ENCODE measurements at places on chromosomes 5 and 9.

DNA sequence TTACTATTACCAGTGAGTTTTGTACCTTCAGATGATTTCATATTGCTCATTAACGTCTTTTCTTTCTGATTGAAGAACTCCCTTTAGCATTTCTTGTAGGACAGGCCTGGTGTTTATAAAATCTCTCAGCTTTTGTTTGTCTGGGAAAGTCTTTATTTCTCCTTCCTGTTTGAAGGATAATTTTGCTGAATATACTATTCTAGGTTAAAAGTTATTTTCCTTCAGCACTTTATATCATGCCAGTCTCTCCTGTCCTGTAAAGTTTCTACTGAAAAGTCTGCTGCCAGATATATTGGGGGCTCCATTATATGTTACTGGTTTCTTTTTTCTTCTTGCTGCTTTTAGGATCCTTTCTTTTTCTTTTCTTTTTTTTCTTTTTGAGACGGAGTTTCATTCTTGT, 13.3 kb downstream of the CDK7 start:
- no peak for DNase-seq

DNA sequence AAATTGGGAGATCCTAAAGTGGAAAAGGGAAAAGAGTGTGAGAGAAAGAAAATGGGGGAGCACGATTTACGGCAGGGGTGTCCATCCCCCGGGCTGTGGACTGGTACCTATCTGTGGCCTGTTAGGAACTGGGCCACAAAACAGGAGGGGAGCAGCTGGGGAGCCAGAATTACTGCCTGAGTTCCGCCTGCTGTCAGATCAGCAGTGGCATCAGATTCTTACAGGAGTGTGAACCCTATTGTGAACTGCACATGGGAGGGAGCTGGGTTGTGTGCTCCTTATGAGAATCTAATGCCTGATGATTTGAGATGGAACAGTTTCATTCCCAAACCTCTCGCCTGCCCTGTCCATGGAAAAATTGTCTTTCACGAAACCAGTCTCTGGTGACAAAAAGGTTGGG, 108.3 kb upstream of the ADAMTSL1 start:
- DNase-seq = no peak

- DNase-seq = no peak
Observed at GRCh38 chr5:58934629-58935097, 351.8 kb downstream of the RAB3C start.

DNA sequence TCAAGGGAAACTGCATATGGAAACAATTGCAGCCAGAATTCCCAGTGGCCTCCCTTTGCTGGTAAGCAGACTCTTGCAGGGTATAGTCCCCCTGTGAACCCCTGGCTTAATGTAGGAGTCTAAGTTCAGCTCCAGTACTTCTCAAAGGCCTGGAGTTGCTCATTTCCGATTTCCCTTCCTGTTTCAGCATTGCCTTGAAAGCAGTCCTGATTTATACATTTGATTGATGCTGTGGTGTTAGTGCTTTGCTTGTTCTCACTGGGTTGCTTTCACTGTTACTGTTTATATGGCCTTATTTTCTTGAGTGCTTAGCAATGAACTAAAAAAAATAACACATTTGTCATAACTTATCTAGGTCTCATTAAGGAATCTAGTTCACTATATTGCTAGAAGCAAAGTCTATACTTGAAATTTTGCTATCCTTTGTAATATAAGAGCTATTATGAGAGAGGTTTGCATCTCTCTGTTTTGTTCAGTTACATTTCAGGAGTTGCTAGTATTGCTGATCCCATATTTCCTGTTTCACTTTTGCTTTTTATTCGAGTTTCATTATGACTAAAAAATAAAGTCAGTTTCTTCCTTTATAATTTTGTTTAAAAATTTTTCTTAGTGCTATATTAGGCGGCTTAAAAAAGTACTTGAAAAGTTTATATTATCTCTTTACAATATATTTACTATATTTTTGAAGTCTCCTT, 122.4 kb upstream of the NMUR2 start:
- no peak for DNase-seq

DNA sequence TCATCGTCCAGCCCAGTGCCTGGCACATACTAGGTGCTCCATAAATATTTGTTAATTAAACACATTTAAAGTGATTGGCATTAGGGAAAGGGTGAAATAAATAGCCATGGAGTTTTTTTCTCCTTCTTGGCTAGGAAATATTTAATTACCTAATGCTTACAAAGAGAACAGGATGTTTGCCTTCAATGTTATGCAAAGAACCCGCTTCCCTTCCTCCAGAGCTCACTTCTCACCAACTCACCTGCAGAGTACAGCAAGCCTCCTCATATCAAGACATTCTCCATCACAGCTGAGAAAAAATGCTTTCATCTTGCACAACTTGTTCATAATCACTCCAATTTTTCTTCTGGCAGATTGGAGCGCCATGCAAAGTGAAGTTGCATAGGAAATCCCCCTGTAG, 161.7 kb upstream of the STK32A start:
- peak; percentile 45 for DNase-seq

DNA sequence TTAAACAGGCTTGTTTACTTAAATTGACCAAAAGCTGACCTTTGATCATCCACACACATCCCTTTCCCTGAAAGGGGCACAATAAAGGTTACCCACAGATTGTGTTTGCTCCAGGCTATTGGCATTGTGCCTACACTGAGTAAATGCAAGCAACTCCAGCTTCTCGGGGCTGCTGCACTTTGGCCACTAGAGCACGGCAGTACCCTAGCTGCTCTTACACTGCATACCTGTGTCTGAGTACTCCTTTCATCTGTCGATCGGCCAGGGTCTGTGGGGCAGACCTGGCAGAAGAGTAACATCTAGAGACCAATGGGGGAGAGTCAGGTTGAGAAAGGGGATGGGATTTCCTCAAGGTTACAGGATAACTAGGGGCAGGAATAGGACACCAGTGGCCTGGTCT, 281.9 kb upstream of the NMUR2 start:
- no peak for DNase-seq

- no peak for DNase-seq
Observed at GRCh38 chr5:114097570-114097969, 264.3 kb upstream of the KCNN2 start.

- DNase-seq = no peak
Observed at GRCh38 chr9:98836206-98836605, 28.7 kb downstream of the GALNT12 start.

DNA sequence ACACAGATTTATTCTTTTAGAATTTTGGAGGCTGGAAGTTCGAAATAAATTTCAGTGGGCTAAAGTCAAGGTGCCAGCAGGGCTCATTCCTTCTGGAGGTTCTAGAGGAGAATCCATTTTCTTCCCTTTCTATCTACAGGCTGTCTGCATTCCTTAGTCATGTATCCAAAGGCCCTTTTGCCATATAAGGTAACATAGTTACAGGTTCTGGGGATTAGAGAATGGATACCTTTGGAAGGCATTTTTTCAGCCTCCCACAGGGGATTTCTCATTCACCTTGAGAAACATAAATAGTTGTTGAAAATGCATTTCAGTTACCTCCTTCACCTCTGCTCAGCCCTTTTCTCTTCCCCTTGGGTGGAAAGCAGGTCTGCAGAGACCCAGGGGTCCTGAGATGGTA, 280.0 kb upstream of the MAP3K1 start:
- no peak for DNase-seq

- no peak for DNase-seq
Observed at GRCh38 chr5:74966141-74967026, 86.0 kb downstream of the GCNT4 start.

GRCh38 chr5:109196087-109196822, 213.5 kb downstream of the PJA2 start:
- DNase-seq = no peak

DNA sequence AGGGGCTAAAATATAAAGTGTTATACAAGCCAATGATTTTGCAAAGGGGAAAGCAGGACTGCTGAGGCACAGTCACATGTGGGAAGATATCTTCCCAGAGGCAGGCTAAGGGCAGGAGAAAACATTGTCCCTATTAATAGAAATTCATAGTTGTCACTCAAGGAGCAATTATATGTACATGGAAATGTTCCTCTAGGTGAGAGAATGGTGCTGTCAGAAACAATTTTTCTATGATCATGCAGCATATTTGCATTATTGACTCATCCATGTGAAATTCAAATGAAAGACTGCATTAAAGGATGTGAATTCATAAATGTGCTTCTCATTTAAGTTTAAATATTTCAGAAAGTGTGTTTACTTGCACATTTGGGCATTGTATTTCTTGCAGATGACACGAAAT, 775.9 kb upstream of the CDH9 start:
- DNase-seq = no peak

GRCh38 chr9:108088916-108089315, 599.3 kb upstream of the KLF4 start:
- no peak for DNase-seq

- no peak for DNase-seq
Observed at GRCh38 chr9:125749287-125749935, 2.2 kb downstream of the PBX3 start.

DNA sequence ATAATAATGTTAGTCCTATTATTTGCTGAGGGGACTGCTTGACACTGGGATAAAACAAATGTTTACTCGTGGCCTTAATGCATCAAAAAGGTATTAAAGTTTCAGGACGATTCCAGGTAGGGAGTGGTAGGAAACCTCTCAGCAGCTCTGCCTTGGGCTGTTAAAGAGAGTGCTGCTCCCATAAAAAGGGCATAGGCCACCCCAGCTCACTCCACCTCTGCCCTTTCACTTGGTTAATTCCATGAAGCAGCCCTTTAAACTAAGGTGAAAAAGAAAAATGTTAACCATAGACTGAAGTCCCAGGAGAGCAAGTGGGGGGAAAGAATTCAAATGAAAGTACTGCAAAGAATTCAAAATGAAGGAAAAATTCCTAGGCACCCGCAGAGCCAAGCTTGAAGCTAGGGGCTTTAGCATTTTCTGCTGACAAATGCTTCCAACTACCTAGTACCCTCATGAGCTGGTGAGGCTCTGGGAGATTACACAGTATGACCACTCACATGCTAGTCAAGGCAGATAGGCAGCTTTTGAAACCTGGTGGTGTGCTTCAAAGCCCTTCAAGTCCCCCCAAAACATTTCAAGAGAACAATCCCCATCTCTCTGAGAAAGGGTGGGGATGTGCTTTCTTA, 8.5 kb downstream of the KLF9 start:
- no peak for DNase-seq

GRCh38 chr5:145292278-145292677, 542.9 kb downstream of the PRELID2 start:
- DNase-seq = no peak
